SIG-M5 (cell line): ENCODE measurements at places on chromosomes 3 and 15.

DNA sequence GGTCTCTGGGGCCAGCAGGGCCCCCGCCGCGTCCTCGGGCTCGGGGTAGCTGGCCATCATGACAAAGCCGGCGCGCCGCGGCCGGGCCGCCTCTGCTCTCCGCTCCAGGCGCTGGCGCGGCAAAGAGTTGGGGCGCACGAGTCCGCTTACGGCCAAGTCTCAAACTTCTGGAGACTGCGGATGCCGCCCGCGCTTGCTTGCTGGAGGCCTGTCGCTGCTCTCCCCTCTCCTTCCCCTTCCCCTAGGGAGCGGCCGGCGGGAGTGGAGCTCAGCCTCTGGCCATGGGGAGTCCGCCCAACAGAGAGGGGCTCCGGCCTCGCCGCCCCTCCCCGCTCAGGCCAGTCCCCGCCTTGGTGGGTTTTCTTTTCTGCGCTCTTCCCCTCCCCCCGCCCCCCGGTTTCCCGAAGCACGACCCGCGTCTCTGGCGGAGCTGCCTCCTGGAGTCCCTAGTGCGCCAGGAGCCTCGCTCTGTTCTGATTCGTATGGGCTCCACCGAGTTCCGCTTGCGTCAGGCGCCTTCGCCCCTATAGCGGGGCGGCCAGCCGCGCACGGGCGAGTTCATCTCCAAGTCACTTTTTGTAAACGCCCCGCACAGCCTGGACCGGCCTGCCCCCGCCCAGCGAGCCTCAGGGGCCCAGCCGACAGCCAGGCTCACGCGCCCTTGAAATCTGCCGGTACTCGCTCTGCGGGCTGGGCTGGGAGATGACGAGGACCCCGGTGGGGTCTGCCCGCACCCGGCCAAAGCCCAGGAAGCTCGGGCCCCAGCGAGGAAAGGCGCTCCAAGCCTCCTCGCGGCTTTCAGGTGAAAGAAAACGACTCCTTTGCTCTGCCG, at the start of the genes FOXL2 and FOXL2NB:
TSS of gene FOXL2 (minus strand) at position 475 of the 832 bp plus-strand sequence. CDS start at position 60, 415 bp downstream.
TSS of gene FOXL2NB (plus strand) at position 555 of the 832 bp plus-strand sequence. CDS start at position 703, 148 bp downstream.
- DNase-seq: no peak

GRCh38 chr3:13069495-13069894, 3.7 kb downstream of the IQSEC1 start:
- no peak for DNase-seq

GRCh38 chr15:37181339-37181738, 81.0 kb upstream of the MEIS2 start:
- DNase-seq: no peak

DNA sequence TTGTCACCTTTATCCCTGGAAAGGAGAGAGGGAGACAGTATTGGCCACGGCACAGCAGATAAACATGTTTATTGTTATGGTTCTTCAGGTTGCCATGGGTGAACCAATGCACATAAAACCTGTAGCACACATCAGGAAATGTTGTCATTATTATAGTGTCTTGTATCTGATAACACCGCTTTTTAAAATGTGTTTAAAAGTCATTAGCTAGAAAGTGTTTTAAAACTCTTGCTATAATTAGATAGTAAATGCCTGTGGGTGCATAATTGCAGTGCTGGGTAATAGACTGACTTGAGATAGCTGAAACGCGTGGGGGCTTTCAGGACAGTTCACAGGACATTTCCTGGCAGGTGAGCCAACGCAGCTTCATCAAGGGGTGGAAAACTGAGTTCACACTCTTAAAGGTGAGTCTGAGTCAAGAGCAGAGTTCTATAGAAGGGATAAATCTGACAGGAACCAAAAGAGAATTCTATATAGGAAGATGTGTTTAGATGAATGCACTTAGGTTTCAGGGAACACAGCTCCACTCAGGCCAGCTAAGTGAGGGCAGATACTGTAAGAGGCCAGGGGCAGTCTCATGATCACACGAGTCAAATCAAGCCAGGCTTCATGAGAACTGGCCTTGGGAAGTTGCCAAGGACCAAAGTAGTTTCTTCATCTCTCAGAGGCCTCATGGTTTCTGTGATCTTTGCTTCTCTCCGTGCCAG, 35.6 kb upstream of the PPP4R2 start:
- DNase-seq: no peak

GRCh38 chr15:58139276-58139988, 1.3 kb downstream of the AQP9 start:
- no peak for DNase-seq

DNA sequence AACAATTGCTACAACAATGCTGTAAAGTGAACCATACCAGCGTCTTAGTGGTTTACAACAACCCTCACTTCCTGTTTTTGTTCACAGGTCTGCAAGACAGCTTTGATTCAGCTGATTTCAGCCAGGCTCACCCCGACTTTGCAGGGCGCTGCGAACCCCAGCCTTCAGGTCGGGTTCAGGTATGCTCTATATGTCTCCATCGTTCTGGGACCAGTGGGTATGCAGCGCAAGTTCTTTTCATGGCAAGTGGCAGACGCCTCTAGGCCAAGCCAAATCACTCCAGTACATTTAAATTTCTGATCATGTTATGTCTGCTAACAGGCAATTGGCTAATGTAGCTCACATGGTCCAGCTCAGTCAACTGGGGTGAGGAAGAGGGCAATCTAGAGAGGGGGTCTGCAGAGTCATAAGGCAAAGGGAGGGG, 52.4 kb upstream of the RGMA start:
- no peak for DNase-seq

GRCh38 chr3:198065897-198066296, 105.9 kb downstream of the LMLN start:
- DNase-seq: no peak

DNA sequence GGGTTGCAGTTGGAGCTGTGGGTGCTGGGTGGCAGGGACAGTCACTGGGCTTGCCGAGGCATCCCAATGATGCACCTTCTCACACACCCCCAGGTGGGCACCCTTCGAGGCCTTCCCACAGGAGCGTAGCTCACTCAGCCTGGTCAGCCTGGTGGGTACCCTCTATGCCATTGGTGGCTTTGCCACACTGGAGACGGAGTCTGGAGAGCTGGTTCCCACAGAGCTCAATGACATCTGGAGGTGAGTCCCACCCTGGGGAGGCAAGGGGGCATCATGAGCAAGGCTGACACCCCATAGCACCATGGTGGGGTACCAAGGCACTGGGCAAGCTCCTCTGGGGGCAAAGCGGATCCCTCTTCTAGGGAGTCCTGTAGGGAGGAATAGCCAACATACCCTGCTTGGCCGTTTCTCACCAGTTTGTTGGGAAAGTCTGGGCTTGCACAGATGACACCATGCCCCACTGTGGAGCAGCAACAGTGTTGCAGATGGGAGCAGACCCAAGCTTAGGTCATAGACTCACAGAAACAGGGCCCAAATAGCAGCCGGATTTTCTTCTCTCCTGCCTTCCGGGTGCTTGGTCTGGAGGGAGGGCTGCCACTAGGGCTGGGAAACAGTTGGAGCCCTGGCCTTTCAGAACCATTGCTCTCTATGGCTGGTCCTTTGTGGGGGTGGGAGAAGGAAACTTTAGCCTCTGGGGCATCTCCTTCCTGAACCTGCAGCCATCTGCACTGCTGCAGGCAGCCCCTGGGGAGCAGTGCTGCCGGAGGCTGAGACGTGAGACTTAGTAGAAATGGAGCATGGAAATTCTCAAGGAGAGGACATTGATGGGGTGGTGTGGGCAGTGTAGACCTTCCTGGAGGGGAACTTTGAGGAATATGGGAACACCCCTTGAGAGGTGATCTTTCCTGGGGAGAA, 5.7 kb downstream of the KLHL40 start:
- DNase-seq: no peak

GRCh38 chr15:40889112-40889511, 5.1 kb upstream of the VPS18 start:
- DNase-seq: no peak

DNA sequence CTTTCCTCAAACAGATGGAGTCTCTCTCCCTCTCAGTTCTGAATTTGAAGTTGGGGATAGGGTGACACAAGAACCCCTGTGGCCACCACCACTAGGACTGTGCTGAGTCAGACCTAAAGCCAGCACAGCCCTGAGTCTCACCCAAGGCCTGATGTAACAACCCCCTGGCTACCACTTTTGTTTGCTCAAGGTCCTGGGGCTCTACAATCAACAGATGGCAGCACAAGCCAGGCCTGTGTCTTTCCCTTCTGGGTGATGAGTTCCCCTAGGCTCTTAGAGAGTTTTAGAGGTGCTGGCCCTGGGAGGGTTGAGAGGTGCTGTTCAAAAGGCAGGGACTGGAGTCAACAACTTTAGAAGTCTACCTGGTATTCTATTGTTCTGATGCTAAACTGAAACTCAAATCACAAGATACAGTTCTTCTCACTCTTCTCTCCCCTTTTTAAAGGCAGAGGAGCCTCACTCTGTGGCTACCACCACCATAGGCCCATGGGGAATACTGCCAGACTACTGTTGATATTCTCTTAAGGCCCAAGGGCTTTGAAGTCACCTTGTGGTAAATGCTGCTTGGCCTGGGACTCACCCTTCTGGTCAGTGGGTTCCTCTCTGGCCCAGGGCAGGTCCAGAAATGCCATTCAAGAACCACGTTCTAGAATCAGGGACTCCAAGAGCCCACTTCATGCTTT, 6.5 kb downstream of the OR5K4 start:
- no peak for DNase-seq

- no peak for DNase-seq
Measured at GRCh38 chr3:161104561-161105551, at the start of gene B3GALNT1. TSS of gene B3GALNT1 (minus strand) at chr3:161105349. CDS start at chr3:161086754, 18,595 bp downstream.

DNA sequence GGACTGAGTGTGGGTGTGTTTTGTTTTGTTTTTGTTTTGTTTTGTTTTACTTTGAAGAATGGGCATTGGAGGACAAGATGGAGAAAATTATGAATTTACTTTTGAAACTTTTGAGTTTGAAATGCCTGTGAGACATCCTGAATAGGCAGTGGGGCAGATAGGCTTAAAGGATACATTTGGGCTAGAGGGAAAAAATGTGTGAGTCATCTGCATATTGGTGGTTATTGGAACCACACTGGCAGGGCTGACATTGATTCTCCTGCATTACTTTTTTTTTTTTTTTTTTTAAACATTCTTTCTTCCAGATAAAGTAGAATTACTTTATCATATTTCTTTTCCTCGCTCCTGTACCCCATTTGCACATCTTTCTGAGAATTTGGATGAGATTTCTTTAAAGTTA, 56.1 kb downstream of the CALML4 start:
- no peak for DNase-seq

DNA sequence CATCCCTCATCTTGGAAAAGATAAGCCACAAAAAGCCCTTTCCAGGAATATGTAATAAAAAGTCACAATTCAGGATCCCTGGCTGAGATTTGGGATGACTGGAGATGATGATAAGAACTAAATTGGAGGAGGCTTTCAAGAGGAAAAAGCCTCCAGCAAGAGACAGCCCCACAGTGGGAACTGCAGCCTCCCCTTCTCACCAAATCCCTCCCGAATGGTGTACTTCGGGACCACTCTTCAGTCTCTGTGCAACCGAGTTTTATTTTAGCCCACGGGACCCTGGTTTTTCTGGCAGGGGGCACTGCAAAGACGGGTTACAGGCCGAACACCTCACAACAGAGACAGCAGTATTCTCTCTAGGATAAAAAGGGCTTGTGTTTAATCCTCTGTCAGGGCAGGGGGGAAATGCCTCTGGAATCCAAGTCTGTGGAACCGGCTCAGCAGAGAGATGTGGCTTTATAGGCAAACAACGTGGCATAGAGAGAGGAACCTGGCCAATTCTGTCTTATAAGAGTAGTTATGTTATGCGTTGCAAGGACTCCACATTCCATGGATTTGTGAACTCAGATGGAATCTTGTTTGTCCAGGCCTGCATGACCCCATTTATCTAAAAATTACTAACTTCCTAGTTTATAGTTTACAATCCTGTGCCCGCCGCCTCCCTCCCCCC, 1.2 kb upstream of the LMCD1 start:
- no peak for DNase-seq

DNA sequence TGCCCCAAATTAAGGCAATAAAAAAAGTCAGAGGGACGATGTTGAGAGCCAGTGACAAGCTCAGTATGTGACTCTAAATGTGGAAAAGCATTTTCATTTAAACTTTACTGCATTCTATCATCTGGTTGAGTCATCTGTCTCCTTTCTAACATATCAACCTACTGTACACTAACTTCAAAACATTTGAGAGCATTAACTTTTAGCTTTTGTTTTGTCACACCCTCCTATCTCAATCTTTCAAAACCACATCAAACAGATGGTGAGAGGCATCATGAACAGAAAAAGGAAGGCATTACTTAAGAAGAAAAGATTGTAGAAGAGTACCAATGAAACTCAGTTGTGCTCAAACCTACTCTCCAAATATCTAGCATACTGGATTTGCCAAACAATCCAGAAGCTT, 4.8 kb downstream of the LRRC58 start:
- no peak for DNase-seq

GRCh38 chr3:120436523-120437050, 14.2 kb downstream of the FSTL1 start:
- no peak for DNase-seq

- no peak for DNase-seq
Measured at GRCh38 chr15:28868744-28869345, 16.9 kb upstream of the APBA2 start.

DNA sequence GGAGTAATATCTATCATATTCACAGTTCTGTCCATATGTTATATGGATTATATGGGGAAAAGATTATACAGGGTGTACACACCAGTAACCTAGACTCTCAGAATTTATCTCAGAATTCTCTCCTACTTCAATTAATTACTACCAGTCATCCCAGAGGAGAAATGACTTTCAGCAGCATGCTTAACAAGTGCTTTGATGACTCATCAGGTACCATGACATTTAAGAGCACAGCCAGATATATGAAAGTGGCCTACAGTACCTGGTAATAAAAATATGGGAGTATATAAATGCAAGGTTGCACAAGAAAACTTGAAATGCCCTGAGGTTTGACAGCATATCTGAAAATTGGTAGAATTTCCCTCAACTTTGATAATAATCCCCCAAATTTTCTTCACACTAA, 1273.0 kb downstream of the OTOL1 start:
- no peak for DNase-seq

DNA sequence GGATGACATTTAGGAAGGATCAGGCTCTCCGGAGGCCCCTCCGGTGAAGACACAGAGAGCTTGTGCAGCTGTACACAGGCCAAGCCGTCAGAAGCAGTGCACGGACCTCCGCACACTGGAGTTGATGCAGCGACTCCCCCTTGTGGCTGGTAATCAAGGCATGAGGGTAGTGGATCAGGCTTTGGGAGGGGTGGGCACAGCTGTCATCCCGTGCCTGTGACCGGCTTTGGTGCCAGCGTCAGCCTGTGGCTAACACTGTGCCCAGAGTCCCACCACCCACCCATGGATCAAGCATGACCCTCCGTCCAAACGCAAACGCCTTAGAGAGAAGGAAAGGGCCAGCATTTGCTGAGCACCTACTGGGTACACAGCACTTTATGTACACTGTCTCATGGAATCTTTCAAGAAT, 8.2 kb upstream of the GRIP2 start:
- DNase-seq: no peak
